A673 (cell line): ENCODE measurements at places on chromosomes 1 and 21. TPM values are rescaled to one million over a fixed set of nuclear protein-coding genes. Genes with fewer than 3 reads are reported as not detected.
A peak's percentile ranks its signal among the peaks of the same experiment; 100 is the strongest.

Gene KCNK2
- not detected in 2 replicates for total RNA-seq

Gene SPRR1A
- total RNA-seq: not detected in 2 replicates

Gene PYHIN1
- not detected in 2 replicates for total RNA-seq

Gene LRRC38
- not detected in 2 replicates for total RNA-seq

Gene GJA8
- total RNA-seq: not detected in 2 replicates

Gene ITLN2
- not detected in 2 replicates for total RNA-seq

- DNase-seq: no peak
These were observed 54.1 kb downstream of the ENAH start for GRCh38 chr1:225598847-225599246.

- DNase-seq: peak; percentile 75
These were observed 40.1 kb upstream of the LRRC8D start for GRCh38 chr1:89780721-89781120.

DNA sequence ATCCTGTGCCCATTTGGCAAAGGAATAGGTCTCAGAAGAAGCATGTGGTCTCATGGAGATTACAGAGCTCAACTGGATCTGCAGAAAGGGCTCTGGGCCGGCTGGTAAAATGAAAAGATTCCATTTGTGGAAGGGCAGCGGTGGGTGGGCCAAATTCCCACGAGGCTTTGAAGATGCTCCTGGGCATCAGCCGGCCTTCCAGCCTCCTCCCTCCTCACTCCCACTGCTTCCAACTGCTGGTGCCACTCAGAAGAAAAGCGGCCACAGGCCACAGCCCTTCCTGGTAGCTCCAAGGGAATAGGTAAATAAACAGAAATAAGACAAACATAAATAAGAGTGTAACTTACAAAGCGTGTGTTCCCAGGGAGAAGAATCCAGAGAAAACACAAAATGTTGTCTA is 136.3 kb upstream of the SLC44A3 start:
- DNase-seq: no peak

GRCh38 chr1:172646653-172647052 is 12.2 kb upstream of the FASLG start:
- DNase-seq: no peak

DNA sequence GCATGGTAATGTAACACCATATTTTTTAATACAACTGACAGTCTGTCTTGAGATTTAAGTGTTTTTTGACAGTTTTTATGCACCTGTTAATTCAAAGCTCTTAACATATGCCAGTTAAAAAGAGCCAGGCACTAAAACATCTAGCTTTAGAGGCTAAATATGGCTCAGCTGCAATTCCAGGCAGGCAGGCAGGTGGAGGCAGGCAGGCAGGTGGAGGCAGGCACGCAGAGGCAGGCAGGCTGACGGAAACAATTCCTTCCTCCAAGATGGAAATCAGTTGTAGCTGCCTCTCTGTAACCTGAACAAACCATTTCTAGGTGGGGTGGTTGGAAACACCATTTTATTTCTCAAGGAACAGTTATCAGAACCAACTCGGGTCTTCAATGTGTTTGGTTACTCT is 51.2 kb downstream of the GORAB start:
- no peak for DNase-seq

DNA sequence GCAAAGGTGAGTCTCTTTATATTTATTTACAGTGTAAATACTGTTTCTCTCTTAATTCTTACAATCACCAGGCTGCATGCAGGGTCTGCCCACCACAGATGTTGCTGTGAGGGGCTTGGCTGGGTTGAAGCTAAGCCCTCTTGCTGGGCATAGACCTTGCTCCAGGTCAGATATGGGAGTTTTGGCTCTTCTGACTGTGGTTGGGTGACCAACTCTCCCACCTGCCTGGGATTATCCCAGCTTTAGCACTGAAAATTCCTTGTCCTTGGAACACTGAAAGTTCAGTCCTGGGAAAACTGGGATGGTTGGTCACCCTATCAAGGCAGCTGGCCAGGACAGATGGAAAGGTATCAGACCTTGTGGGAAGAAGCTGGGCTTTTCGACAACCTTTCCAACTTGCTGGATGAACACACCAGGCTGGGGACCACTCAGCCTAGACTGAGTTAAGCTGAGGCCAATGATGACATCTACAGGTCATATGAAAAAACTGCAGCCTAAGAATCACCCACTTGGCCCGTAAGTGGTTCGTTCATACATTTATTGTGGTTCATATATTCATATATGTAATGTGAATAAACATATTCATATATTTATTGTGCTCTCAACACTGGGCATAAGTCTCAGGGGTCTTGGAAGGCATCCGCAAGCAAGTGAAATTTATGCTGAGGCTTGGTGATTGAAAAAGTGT is 26.6 kb upstream of the HPDL start:
- DNase-seq: peak; percentile 81

- no peak for DNase-seq
These were observed 13.6 kb downstream of the PCNX2 start for GRCh38 chr1:233281711-233282581.

DNA sequence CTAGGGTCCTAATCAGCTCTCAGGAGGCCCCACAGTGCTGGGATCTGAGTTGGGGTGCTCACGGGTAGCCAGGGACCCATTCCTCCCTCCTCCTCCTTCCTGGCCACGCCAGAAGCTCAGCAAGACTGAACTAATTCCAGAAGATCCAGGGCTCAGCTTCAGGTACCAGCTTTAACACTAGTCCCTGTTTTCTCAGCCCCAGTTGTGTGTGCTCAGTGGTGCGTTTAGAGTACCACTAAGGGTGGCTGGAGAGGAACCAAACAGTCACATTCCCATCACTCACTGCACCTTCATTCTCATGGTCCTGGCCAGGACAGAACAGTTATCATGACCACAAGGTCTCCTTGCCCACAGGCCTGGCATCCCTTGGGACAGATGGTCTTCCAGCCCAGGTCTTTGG is 20.8 kb downstream of the PKP1 start:
- DNase-seq: no peak

DNA sequence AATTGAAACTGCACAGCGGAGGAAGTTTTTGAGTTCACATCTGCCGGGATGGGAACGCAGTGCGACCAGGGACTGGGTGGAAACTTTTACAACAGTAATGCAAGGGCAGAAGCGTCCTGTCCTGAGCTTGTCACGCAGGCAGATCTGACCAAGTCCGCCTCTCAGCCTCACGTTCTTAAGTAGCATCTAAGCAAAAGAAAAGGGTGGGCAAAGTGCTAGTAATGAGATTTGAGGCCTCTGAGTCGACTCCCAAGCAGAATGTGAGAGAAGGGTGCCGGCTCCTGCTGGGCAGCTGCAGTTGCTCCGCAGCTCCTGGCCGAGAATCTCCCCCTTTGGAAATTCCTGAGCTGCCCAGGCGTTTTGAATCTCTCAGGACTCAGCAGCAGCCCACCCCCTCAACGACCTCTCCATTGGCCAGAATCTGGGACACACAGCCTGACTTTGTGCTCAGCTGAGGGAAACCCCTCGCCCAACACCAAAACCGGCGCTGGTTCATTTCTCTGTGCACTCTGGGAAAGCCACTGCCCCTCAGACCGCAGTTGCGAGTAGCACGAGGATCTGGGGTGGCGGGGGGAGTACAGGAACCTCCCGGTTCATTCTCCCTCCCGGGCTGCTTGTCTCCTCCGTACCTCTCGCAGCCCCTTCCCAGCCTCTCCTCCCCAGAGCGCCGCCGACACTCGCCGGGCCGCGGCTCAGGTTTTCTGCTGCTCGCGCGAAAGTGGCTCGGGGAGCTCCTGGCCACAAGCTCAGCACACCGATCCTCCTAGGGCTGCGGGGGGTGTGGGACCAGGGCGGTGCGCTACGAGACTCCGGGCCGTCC is 913 bp upstream of the S1PR1 start:
- DNase-seq: peak; percentile 19

- DNase-seq: no peak
These were observed 7.3 kb upstream of the UMODL1 start for GRCh38 chr21:42063571-42064521.

- DNase-seq: no peak
These were observed 3.6 kb downstream of the LEPR start for GRCh38 chr1:65423884-65424572.

- no peak for DNase-seq
These were observed 59.6 kb upstream of the DIP2A start for GRCh38 chr21:46399129-46399528.

GRCh38 chr1:227886503-227886961 is 61.2 kb downstream of the WNT9A start:
- DNase-seq: no peak

DNA sequence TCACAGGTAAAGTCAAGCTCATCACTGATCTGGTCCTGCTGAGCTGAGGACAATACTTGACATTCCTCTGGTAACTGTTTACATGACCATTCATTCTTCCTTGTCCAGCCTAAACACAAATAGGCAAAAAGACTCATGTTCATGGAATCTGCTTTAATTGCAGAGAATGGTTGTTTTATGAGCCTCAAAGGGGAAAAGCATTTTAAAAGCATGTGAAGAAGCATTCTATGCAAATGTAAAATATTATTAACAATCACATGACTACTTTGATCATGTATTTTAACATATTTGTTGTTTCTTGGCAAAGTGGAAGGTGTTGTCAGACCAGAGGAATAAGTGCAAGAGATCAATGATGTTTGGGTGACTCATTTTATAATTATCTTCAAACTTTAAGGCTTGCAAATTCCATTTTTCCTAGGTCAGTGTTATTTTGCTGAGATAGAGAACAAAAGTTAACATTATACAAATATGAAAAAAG is 133.7 kb downstream of the RUNX1 start:
- no peak for DNase-seq

- DNase-seq: no peak
These were observed 5.1 kb upstream of the OLIG1 start for GRCh38 chr21:33064623-33065390.
